ENCODE measurements at places on chromosomes 16 and 17.

DNA sequence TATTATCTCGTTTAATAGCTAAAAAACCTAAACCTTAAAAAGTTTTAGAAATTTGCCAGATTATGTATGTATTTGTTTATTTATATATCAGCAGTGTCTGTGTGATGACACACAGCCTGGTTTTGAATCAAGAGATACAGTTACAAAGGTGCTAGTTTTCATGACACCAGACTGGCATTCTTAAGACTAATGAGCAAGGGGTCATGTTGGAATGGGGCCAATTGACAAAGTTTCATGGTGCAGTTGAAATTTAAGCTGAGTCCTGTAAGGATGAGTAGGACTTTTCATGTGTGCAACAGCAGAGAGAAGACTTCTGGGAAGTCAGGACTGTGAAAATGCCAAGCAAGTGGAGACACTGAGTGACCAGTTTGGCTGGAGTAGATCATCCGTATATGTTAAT, 3.2 kb upstream of the KRT10 start:
- no peak for DNase-seq

DNA sequence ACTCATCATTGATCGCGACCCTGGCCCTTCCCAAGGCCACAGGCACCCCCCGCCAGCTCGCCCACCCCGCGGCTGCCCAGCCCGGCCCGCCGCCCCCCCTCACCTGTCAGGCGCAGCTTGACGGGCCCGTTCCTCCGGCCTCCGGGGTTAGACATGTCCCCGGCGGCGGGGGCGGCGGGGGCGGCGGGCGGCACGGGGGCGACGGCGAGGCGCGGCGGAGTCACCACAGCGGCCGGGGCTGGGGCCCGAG, 456 bp downstream of the SMURF2 start:
- no peak for DNase-seq

DNA sequence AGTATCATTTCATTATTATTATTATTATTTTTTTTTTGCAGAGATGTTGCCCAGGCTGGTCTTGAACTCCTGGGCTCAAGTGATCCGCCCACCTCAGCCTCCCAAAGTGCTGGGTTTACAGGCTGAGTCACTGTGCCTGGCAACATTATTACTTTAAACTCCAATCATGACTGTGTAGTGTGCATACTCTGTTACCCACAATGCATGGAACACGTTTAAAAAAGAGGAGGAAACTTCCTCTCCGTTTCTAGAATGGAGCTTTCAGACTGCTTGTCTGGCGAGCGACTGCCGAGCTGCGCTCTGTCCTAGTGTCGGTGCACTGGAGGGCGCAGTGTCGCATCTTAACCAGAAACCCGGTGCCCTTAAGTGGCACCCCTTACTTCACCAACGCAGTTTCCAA, 22.1 kb upstream of the FASN start:
- no peak for DNase-seq

DNA sequence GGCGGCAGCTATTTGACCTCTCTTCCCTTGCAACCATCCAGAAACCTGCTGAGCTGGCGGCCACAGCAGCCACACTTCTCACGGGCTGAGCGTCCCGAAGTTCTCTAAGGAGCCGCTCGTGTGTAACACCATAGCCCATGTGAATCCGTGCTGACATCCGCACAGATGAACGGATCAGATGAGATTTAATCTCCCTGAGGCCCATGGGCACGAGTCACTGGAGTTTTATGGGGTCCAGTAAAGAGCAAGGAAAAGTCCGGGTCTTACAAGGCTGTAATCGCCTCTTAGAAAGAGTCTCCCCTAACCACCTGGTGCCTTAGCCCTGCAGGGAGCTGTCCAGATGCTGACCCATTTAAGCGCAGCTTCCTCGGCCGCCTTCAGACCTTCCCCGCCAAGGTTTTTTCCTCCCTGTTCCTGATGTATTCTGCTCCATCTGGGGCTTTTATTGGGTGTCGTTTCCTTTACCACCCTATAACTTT, 5.5 kb upstream of the CACNG5 start:
- peak; percentile 50 for DNase-seq

DNA sequence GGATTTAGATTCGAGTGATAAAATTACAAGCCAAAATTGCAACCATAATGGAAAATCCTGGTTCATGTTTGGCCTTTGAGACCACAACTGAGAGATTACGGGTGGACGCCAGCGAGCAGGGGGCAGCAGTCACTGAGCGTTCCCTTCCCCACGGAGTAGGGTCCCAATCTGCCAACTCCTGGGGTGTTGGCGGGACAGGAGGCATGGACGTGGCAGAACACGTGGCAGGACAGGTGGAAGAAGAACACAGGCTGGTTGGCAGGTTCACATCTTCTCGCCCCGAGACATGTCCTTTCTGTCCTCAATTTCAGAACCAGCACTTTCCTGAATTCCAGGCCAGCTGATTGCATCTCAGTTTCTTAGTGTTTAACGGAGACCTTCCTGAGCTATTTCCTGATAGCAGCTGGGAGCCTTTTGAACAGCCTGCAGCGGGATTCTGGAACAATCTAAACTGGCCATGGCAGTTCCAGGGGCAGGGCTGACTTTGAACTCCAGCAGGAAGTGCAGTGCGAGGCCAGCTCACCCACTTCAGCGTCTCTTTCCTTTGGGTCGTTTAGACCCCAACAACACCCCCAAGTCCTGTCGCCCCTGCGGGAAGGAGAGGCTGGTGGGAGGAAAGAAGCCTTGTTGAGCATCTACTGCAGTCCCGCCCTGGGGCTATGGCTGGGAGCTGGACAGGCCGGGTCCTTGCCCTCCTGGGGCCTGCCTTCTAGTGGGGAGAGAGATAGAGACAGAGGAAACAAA, 159.1 kb upstream of the FOXF1 start:
- no peak for DNase-seq

GRCh38 chr16:27943766-27944165, 119.7 kb downstream of the GSG1L start:
- DNase-seq: no peak

DNA sequence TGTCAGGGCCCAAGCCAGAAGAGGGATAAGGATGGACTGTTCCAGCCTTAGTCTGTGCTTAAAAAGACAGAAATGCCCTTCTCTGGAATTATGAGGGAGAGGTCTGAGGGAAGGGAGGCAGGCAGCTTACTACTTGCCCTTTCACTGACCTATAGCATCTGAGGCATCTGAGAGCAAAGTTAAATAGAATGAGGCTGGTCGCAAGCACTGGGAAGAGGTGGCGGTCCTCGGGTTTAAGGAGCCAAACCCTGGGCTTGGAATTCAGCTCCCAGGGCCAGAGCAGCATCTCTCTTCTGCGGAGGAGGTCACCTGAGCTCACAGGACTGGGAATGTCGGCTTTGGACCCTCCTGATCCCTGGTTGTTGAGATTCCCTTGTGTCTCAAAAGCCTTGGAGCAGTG, 3.1 kb upstream of the LIMD2 start:
- DNase-seq: no peak

DNA sequence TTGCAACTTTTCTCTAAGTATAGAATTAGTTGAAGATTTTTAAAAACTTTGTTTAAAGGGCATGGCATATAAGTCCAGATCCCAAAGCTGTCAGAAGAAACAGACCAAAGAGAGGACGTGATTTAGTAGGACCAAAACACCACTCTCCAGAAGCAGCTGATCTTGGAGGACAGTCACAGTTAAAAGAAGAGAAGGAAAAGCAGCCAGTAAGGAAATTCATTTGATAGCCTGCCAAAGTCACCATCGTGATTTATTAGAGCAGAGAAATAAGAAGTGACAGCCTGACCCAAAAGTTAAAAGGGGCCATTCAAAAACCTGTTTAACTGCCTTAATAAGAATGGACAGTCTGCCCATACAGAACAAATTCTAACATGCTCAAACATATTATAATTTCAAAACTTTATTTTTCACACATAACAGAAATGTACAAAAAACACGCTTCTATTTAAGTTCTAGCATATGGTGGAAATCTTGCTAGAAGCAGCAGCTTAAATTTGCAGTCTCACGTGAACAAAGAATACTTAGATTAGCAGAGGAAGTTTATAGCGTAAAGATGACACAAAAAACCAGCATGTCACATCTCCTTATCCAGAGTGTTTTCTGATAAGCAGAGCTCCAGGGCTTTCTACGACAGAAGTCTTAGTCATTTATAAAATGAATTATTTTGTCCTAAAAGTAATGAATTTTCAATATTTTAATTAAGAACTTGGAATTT, 37.2 kb downstream of the TXNDC11 start:
- DNase-seq: no peak

GRCh38 chr16:87581857-87582215, 20.5 kb upstream of the JPH3 start:
- DNase-seq: no peak

GRCh38 chr16:88380619-88381018, 2.1 kb upstream of the ZNF469 start:
- DNase-seq: no peak

DNA sequence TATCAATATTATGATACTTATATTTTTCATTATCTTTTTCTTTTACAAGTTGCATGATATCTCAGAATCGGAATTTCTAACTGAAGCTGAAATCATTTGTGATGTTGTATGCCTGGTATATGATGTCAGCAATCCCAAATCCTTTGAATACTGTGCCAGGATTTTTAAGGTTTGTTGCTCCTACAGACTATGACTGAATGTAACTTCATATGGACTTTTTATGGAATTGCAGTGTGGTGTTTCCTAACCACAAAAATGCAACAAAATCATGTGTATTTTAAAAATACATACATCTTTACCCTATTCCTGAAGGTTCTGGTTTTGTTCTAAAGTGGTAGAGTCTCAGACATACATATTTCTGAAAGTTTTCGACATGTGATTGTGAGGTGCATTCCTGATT, 58.8 kb upstream of the RHBDL3 start:
- no peak for DNase-seq

DNA sequence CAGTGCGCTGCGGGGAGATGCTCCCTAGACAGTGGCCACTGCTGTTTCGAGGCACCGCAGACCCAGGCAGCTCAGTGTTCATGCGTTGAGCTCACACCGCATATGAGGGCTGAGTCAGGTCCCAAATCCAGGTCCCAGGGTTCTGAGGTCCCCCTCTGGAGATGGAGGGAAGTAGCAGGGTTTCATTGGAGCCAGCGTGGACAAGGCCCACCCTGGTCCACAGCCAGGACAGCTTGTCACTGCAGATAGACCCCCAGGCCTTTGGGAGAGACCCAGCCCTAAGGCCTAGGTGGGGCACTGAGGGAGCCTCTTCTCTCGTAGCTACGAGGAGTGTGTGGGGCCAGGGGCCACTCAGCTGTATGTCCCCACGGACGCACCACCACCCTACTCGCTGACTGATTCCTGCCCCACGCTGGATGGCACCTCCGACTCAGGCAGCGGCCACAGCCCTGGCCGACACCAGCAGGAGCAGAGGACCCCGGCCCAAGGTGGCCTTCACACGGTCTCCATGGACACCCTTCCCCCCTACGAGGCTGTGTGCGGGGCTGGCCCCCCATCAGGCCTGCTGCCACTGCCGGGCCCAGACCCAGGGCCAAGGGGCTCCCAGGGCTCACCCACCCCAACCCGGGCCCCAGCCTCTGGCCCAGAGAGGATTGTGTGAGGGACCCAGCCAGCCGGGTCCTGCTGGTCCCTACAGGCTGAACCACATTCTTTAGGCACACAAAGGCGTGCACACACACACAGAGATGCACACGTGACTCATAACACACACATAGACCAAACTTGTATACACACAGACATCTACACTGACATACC, 53.4 kb downstream of the BEAN1 start:
- DNase-seq: no peak

- DNase-seq: no peak
Measured at GRCh38 chr17:34739386-34739785, 160.0 kb downstream of the TMEM132E start.

DNA sequence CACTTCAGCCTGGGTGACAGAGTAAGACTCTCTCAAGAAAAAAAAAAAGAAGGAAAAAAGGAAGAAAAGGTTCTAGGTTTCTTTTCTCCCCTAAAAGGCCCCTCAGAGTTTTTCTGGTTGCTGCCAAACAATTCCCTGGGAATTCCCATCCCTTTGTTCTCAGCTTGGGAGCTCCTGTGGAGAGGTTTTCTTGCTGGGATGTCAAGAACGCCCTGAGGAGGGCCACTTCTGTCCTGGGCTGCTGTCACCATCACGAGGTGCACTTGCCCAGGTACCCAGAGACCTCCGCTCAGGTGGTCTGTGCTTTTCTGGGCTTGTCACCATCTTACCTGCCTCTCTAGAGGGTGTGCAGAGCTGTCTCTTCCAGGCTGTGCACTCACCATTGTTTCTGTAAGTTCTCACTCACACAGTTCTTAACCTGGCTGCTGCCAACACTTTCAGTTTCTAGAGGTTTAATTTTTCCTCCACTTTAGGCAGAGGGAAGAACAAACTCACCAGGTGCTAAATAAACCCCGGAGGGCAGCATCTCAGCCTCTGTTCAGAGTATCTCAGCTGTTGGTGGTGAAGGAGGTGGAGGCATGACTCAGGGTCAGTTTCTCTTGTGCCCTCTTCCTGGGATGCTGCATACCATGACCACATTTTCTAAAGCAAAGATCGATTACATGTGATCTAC, 2.4 kb upstream of the COX6A2 start:
- DNase-seq: no peak

DNA sequence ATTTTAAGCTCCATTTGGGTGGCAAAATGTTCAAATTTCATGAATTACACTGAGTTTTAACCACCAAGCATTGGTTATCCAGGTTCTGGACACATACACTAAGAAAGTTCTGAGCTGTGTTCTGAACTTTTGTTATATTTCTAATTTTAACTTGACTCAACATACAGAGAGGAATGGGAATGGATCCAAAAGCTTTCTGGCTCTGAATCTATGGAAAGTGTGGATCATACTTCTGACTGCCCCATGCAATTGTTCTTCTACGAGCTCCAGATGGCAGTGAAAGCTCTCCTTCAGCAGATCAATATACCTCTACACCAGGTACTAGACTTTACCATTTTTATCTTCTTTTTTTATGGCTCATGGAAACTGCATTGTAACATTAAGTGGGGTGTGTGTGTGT, 113.0 kb upstream of the NOG start:
- DNase-seq: no peak

DNA sequence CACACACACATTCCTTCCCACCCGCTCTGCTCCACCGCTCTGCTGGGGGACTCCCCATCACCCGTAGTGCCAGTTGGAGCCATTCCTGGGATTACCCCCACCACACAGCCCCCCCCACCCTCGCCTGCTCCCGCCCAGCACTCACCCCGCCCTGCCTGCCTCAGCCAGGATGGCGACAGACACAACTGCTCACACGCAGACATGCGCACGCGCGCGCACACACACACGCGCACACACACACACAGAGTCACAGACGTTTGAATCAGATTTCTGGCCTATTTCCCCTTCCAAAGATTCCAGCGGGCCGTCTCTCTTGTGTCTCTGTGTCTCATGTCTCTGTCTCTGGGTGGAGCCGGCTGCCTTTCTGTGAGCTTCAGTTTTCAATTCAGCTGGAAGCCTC, 4.4 kb downstream of the CACNA1G start:
- DNase-seq: no peak

- no peak for DNase-seq
Measured at GRCh38 chr16:57955572-57956188, 15.2 kb downstream of the CNGB1 start.

Measured in KBM-7 (cell line).